ENCODE measurements at places on chromosomes 11 and 22.

DNA sequence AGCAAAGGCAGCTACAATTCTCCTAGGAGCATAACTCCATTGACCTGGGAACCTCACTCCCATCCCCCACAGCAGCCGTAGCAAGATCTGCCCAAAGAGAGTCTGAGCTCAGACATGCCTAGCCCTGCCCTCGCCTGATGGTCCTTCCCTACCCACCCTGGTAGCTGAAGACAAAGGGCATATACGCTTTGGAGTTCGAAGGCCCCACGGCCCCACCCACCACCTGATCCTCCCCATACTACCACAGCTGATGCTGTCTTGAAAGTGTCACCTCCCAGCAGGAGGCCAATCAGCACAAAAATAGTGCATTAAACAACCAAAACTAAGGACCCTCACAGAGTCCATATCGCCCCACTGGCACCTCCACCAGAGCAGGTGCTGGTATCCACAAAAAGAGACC, 22.6 kb upstream of the GNAZ start:
- no peak for DNase-seq

- DNase-seq: peak; percentile 67
These were observed at the start of gene LUZP2 for GRCh38 chr11:24496736-24497725. TSS of gene LUZP2 (plus strand) at chr11:24497053.

- no peak for DNase-seq
These were observed 236.7 kb downstream of the TTC28 start for GRCh38 chr22:28442711-28443525.

- peak; percentile 57 for DNase-seq
These were observed 1.1 kb upstream of the GNB1L start for GRCh38 chr22:19855504-19856409.

- DNase-seq: no peak
These were observed 1088.9 kb upstream of the TENM4 start for GRCh38 chr11:80529726-80530125.

GRCh38 chr11:133985981-133986944, 29.5 kb upstream of the IGSF9B start:
- DNase-seq: no peak

- DNase-seq: no peak
These were observed 228.1 kb downstream of the TENM4 start for GRCh38 chr11:79212741-79213190.

GRCh38 chr11:119794756-119795155, 65.8 kb upstream of the NECTIN1 start:
- DNase-seq: no peak

- no peak for DNase-seq
These were observed at the start of gene KCNA4 for GRCh38 chr11:30016588-30017363. TSS of gene KCNA4 (minus strand) at chr11:30017030. CDS start at chr11:30012678, 4,352 bp downstream.

- DNase-seq: no peak
These were observed 29.3 kb upstream of the LIPT2 start for GRCh38 chr11:74522776-74523175.

GRCh38 chr11:3058753-3059664, 1.8 kb upstream of the CARS1 start:
- DNase-seq: no peak

GRCh38 chr22:45262931-45263462, 21.8 kb upstream of the UPK3A start:
- peak; percentile 11 for DNase-seq

GRCh38 chr11:93842461-93842860, 8.0 kb downstream of the VSTM5 start:
- no peak for DNase-seq

DNA sequence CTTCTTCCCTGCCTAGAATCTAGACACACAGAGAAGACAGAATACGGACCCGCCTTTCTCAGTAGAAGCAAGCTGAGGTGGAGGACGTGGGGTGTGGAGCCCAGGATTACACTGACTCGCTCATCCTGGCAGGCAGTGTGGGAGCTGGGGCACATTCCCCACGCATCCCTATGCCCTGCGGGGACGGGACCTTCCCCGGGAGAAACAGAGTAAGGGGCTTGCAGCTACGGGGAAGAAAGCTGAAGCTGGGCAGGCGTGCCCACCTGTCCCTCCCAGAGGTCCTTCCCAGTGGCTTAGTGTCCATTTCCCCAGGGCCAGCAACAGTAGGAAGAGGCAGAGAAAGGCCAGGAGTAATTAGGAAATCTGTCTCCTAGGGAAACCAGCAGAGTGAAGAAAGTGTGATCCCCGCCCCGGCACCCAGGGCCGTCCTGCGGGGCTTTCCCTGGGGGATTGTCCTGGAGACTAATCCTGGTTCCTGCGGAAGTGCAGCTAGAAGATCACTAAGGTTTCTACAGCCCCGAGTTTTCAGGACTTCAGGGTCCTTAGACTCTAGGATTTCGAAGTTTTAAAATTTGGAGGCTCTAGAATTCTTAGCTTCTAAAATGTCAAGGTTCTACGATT, 7.8 kb downstream of the DNAJB13 start:
- DNase-seq: no peak

GRCh38 chr11:66866511-66866986, 9.7 kb downstream of the LRFN4 start:
- DNase-seq: no peak

DNA sequence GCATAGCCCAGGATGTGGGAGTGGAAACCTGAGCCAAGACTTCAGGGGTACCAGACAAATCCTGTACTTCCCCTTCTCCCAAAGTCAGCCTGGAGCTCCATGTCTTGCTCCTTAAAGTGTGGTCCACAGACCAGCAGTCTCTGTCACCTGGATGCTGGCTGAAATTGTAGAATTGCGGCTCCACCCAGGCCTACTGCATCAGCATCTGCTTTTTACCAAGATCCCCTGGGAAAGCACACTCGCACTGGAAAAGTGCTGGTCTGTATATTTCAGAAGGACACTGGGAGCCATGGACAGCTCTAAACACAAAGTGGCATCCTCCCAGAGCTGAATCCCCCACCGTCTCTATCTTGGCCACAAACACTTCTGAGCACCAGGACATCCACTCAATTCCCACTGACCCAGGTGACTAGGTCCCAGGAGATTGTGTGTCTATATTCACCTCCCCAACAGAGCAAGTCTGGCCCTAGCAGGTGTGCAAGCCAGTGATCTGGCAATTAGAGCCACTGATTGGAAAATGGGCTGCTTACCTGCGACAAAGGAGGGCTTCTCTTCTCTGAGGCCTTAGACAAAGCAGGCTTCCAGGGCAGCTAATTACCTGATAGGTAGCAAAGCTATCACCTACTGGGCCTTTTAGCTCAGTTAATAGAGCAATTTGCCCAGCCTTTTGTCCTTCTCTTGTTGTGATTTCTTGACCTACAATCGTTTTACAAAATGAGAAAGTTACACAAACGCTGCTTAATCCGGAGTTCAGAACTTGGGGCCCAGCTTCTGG, 443.3 kb downstream of the MN1 start:
- no peak for DNase-seq

DNA sequence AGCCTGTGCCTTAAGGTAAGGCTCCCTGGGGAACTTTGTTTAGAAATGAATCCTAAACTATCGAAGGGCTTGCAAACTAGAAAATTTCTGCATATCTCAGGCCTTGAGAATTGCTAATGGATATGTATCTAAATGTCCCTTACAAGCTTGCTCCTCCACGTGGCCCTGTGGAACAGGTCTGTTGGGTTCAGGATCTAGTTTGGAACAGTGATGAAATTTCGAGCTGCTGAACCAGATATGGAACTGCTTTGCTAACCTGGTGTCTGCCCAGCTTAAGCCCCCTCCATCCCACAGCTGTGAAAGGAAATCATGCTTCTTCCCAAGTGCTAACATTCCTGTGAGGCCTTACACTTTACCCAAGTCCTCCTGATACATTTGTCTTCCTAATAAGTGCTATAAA, 11.6 kb downstream of the SREBF2 start:
- no peak for DNase-seq

- no peak for DNase-seq
These were observed 144.9 kb downstream of the BCR start for GRCh38 chr22:23325183-23325582.

GRCh38 chr11:62919898-62920640, 1.1 kb downstream of the CHRM1 start:
- DNase-seq: no peak

DNA sequence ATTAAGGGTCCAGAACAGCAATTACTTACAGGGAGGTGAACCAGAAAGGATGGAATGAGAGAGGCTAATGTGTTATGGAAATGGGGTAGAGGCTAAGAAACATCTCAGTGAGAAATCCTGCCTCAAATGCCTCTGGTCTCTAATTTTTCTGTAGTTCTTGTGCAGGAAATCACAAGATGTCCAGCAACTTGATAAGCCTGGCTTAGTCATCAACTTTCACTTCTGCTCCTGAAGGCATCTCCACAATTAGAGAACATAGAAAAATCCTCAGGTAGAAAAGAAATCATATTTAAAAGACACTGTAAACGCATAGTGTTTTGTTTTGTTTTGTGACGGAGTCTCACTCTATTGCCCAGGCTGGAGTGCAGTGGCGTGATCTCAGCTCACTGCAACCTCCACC, 18.7 kb downstream of the MRGPRX4 start:
- no peak for DNase-seq

- no peak for DNase-seq
These were observed 142.7 kb downstream of the LRRC4C start for GRCh38 chr11:41316751-41317150.

DNA sequence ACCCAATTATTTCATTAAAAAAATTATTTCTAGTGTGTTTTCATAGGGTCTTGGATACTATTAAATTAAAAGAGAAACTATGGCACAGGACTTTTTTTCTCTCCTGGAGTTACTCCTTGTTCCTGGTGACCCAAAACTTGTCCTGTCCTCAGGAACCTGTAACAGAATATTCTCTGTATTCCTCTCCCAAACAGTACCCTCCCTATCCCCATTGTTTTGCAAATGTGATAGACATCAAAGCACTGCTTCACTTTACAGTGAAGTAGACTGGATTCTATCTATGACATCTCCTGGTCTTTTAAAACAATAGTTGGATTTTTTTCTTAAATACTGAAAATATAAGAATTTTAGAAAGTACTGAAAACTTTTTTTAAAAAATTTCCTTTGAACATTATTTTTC, 37.2 kb downstream of the FAR1 start:
- no peak for DNase-seq

GRCh38 chr11:104564921-104565582, 333.2 kb downstream of the CASP12 start:
- no peak for DNase-seq

DNA sequence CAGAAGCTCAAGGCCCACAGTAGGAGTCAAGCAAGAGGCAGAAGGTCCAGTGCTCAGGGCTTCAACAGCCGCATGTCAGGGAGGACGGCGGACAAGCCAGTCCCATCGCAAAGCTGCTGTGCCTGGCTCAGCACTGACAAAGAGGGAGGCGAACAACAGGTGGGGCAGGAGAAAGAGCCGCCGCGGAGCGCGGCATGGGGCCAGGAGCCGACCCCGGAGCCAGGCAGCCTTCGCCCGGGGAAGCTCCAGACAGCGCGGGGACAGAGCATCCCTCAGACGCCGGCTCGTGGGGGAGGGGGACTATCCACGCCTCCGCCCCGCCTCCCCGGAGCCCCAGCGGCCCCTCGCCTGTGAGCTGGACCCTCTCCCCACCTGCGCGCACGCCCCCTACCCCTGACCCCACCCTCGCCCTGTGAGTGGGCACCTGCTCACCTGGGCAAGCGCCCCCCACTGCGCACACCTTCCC, 369 bp downstream of the DHCR7 start:
- peak; percentile 55 for DNase-seq

GRCh38 chr11:93169950-93170561, 27.7 kb downstream of the SLC36A4 start:
- peak; percentile 40 for DNase-seq

DNA sequence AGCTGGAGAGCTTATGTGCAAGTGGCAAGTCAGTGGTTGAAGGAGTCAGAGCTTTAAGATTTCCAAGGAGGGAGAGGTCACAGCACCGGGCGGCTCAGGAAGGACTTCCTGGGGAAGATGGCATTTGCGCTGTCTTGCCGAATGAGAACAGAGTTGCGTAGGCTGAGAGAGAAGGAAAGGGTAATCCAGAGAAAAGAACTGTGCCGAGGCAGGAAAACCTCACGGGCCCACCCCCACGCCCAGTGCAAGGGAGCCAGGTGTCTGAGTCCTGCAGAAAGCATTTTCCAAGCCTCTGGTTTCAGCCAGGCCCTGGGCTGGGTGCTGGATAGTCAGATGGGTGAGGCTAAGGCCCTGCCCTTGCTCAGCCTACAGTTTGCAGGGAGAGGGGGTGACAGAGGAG, 3.2 kb upstream of the AP1B1 start:
- no peak for DNase-seq

- DNase-seq: no peak
These were observed 1.1 kb upstream of the CD248 start for GRCh38 chr11:66317723-66318599.

- peak; percentile 24 for DNase-seq
These were observed 1.2 kb downstream of the TSPO start for GRCh38 chr22:43152357-43153071.

DNA sequence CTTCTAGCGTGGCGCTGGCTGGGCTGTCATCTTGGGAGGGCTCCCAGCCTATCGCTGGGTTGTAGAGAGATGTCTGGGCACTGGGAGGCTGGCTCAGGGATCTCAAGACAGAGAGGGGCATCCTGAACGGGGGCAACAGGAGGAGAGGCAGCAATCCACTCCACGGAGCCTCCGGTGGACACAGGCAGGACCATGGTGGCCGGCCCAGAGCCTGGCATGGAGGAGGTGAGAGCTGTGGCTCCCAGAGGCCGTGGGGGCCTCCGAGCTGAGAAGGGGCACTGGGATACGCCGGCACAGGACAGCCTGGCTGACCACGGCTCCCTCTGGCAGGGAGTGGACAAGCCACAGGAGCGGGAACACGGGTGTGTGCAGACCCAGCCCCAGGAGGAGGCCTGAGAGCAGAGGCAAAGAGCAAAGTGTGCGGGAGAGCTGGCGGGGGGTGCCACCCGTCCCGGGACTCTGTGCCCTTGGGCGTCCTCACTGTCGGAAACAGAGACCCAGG, 9.1 kb downstream of the MRGPRF start:
- DNase-seq: no peak

- DNase-seq: no peak
These were observed 583 bp downstream of the FGF4 start for GRCh38 chr11:69774354-69775162.

GRCh38 chr11:28107191-28107749, 686 bp downstream of the KIF18A start:
- DNase-seq: no peak

DNA sequence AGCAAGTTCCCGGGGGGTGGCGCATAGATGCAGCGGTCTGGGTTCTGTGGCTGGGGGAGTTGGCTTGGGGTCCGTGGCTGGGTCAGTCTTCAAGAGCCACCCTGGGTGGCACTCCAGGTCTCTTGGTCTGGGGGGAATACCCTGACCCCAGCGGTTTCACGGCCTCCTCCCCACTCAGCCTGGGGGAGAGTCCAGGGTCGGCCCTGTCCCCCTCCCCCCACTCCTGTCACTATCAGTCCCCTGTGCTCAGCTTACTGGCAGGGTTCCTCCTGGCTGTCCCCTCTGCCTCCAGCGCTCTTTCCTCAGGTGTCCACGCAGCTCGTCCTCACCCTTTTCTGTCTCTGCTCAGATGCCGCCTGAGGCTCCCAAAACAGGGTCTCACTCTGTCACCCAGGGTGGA, 68.5 kb upstream of the PARVG start:
- no peak for DNase-seq

DNA sequence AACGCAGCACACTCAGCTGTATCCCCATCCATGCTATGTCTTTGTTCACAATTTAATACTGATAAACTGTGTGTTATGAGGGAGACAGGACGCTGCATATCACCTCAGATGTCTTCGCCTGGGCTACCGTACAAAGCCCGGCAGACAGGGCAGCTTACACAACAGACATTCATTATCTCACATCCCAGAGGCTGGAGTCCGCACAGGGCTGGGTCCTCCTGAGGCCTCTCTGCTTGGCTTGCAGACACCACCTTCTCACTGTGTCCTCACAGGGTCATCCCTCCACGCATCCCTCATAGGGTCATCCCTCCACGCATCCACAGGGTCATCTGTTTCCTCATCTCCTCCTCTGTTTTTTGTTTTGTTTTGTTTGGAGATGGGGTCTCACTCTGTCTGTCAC, 61.2 kb downstream of the SHANK2 start:
- DNase-seq: no peak
